ENCODE measurements at places on chromosomes 5 and 9. TPM values are rescaled to one million over a fixed set of nuclear protein-coding genes. Genes with fewer than 3 reads are reported as not detected.

The MEF2C gene
- 0.39 TPM for total RNA-seq

DNA sequence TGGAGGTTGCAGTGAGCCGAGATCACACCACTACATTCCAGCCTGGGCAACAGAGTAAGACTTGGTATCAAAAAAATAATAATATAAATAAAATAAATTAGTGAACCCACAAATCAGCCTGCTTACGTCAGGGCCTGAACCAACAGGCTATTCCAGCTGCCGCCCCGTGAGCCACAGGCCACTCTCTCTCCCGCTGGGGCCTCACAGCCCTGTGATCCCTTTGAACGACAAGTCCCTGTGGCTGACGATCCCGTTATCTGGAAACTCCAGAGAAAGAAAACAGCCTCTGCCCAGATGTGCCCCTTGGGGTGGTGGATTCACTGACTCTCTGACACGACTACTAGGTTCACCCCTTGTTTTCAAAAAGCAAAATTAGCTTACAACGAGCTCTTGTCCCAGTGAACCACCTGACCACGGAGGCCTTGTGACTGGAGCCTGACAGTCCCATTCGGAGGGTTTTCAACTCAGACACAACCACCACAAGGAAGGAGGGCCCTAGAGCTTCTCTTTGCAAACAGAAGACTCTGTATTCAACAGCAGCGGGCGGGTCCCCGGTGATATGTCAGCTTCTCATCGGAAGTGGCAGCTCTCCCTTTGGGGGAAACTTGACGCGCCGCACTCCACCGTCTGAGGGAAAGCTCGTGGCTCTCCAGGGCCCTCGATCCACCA is 4.4 kb upstream of the DIPK1B start:
- no peak overlapping the region for H3K4me3 ChIP-seq
- H3K4me1 ChIP-seq: peaks cover 4% of the 10 kb centered on the region
- H3K27ac ChIP-seq: no peak overlapping the region

GRCh38 chr5:55668356-55668755 is 43.8 kb downstream of the SLC38A9 start:
- H3K27ac ChIP-seq: no peak overlapping the region
- H3K4me3 ChIP-seq: no peak overlapping the region

DNA sequence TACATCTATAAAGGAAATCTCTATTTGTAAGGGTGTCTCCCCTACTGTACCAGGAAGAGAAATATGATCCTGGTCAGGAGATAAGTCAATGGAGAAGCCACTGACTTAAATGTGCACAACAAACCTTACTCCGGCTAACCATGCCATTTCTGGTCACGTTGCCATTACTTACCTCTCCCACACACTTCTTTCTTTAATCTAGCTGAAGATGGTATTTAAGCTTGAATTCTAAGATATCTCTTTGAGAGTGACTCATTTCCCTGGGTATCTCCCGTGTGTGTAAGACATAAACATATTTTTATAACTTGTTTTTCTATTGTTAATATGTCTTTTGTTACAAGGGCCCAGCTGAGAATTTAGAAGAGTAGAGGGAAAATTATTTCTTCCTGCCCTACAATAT is 296.6 kb downstream of the SEMA5A start:
- H3K36me3 ChIP-seq: no peaks in the 10 kb centered on the region
- H3K4me1 ChIP-seq: no peaks in the 10 kb centered on the region
- no peaks in the 10 kb centered on the region for H3K27me3 ChIP-seq
- H3K4me3 ChIP-seq: no peak overlapping the region

GRCh38 chr5:158813275-158813674 is 286.4 kb downstream of the EBF1 start:
- H3K27ac ChIP-seq: no peak overlapping the region
- H3K4me3 ChIP-seq: no peak overlapping the region
- no peak for DNase-seq
- peaks cover 11% of the 10 kb centered on the region for H3K4me1 ChIP-seq

DNA sequence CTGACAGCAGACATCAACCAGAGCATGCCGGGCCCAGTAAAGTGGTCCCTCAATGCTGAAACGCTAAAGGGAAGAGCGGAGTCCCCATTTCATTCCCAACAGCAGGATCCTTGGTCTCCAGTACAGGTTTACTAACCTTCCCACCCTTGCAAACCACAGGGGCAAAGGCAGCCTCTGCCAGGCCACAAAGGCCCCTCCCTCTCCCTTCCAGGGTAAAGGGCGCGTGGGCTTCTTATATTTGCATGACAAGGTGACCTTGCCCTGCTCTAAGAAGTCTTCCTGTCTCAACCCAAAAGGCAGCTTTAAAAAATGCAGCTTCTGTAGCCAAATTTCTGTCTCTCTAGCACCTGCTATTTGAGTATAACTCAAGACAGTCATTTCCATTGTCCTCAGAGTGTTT is 131.5 kb upstream of the PTCH1 start:
- H3K27me3 ChIP-seq: no peaks in the 10 kb centered on the region
- no peaks in the 10 kb centered on the region for H3K4me1 ChIP-seq
- no peak for DNase-seq
